ENCODE measurements at places on chromosomes 5 and 9.
A peak's percentile ranks its signal among the peaks of the same experiment; 100 is the strongest.

- peak; percentile 65 for DNase-seq
- no peaks in the 10 kb centered on the region for H3K27me3 ChIP-seq
- peak overlapping the region; percentile 50 for H3K27ac ChIP-seq
- peaks cover 33% of the 10 kb centered on the region for H3K36me3 ChIP-seq
- H3K4me3 ChIP-seq, result peak overlapping the region; percentile 50
- H3K4me1 ChIP-seq, result peaks cover 84% of the 10 kb centered on the region
These were observed 6.2 kb downstream of the NEK6 start for GRCh38 chr9:124263800-124264426.

GRCh38 chr5:170603109-170603508, 99.3 kb downstream of the KCNIP1 start:
- no peak overlapping the region for H3K4me3 ChIP-seq
- H3K27ac ChIP-seq, result no peak overlapping the region
- DNase-seq, result no peak
- H3K36me3 ChIP-seq, result no peaks in the 10 kb centered on the region
- H3K27me3 ChIP-seq, result peaks cover 53% of the 10 kb centered on the region

GRCh38 chr5:144368556-144368955, 197.9 kb downstream of the KCTD16 start:
- H3K4me1 ChIP-seq, result no peaks in the 10 kb centered on the region
- no peaks in the 10 kb centered on the region for H3K27me3 ChIP-seq
- no peak overlapping the region for H3K4me3 ChIP-seq
- H3K36me3 ChIP-seq, result no peaks in the 10 kb centered on the region
- no peak for DNase-seq

DNA sequence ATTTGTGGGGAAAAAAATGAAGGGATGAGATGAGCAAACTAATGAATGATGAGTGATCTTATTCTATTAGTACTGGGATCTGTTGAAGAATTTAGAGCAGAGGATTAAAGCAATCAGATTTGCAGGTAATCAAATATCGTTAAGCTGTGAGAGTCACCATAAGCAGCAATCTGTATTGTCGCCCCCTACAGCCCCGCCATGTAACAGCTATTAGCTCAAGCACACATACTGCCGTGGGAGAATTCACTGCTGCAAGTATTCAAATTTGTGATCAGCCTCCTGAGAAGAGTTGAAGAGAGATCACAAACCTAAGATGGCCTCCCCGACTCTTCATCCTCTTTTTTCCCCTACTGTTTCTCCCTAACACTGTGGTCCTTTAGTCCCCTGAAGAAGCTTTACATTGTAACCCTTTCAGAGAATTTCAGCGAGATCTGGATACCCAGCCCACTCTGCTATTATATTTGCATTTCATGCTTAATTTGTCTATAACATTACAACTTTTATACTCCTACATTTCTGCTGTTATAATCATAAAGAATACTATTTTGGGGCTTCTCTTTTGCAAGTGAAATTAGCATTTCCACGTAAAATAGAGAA, 28.5 kb upstream of the PHF24 start:
- no peak overlapping the region for H3K4me3 ChIP-seq
- peaks cover 11% of the 10 kb centered on the region for H3K4me1 ChIP-seq
- no peak overlapping the region for H3K27ac ChIP-seq
- no peaks in the 10 kb centered on the region for H3K27me3 ChIP-seq
- H3K36me3 ChIP-seq, result no peaks in the 10 kb centered on the region

- no peaks in the 10 kb centered on the region for H3K36me3 ChIP-seq
- H3K27ac ChIP-seq, result no peak overlapping the region
- H3K27me3 ChIP-seq, result no peaks in the 10 kb centered on the region
- H3K4me3 ChIP-seq, result no peak overlapping the region
- H3K4me1 ChIP-seq, result no peaks in the 10 kb centered on the region
These were observed 92.5 kb downstream of the SIL1 start for GRCh38 chr5:139105621-139106071.

DNA sequence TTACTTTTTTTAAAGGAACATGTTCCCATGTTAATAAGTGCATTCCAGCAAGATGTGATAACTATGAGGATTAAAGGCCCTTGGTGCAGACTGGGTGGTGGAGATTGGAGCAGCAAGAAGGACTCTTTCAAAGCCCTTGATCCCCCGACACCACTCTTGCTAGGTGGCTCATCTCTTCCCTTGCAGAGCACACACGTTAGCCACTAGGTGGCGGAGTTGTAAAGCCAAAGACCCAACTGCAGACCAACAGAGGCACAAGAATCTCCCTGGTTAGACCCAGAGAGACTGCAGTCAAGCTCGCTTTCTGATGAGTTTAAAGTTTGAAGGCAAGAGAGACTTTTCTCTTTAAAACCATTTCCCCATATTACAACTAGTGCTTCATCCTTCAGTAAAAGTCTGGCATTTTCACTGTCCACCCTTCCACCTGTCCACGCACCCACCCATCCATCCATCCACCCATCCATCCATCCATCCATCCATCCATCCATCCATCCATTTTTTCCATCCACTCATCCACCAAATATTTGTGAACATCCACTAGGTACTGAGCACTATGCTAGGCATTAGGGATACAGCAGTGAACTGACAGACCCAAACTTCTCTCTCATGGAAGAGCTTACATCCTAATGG, 226.9 kb downstream of the MSX2 start:
- H3K36me3 ChIP-seq, result no peaks in the 10 kb centered on the region
- H3K4me1 ChIP-seq, result no peaks in the 10 kb centered on the region
- H3K27ac ChIP-seq, result no peak overlapping the region
- peak; percentile 71 for DNase-seq
- no peaks in the 10 kb centered on the region for H3K27me3 ChIP-seq

DNA sequence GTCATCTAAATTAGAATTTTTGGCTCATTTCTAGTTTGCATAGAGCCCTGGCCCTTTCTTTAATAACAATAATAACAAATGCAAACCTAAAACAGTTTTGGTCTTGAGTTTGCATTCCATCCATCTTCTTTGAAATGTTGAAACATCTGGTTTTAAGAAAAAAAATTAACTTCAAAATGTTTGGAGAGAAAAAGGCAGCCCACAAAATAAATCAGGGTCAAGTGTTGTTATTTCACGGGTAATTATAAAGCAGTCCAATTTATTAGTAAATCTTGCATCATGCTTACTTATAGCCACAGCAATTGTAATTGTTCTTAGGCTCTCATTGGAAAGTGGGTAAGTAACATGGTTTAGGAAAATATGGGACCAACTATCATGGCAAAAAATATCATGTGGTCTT, 247.0 kb upstream of the MEF2C start:
- no peak overlapping the region for H3K27ac ChIP-seq
- no peaks in the 10 kb centered on the region for H3K36me3 ChIP-seq
- no peak for DNase-seq
- H3K27me3 ChIP-seq, result no peaks in the 10 kb centered on the region
- no peak overlapping the region for H3K4me3 ChIP-seq

GRCh38 chr5:73605223-73606087, 20.5 kb upstream of the ARHGEF28 start:
- no peaks in the 10 kb centered on the region for H3K36me3 ChIP-seq
- DNase-seq, result peak; percentile 76
- H3K27me3 ChIP-seq, result no peaks in the 10 kb centered on the region
- no peak overlapping the region for H3K27ac ChIP-seq
- H3K4me1 ChIP-seq, result peaks cover 26% of the 10 kb centered on the region

- no peak for DNase-seq
- H3K27me3 ChIP-seq, result no peaks in the 10 kb centered on the region
- peaks cover 28% of the 10 kb centered on the region for H3K4me1 ChIP-seq
These were observed 20.5 kb downstream of the RAPGEF1 start for GRCh38 chr9:131719262-131719908.

- H3K36me3 ChIP-seq, result no peaks in the 10 kb centered on the region
- no peak for DNase-seq
- no peaks in the 10 kb centered on the region for H3K27me3 ChIP-seq
- no peak overlapping the region for H3K4me3 ChIP-seq
These were observed 994.8 kb upstream of the WWC1 start for GRCh38 chr5:167296661-167297060.

GRCh38 chr9:98227883-98228282, 27.6 kb downstream of the TBC1D2 start:
- H3K4me1 ChIP-seq, result peaks cover 82% of the 10 kb centered on the region
- no peaks in the 10 kb centered on the region for H3K36me3 ChIP-seq
- peak; percentile 69 for DNase-seq
- H3K27me3 ChIP-seq, result no peaks in the 10 kb centered on the region

DNA sequence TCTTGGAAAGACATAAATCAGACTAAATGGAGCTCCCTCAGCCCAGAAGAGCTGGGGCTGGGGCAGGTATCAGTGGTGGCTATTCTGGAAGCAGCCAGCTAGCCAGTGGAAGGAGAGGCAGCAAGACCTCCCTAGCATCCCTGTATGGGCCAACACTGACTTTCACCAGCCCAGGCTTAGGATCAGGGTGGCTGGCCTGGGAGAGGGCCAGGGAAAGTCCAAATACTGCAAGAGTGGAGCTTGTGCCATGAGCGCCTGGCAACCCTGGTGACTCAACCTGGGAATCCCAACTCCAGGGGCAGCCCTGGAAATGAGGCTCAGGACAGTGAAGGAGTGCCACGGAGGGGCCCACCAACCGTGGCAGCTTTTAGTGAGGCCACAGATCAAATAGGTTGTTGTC, 7.6 kb upstream of the IRF1 start:
- no peak overlapping the region for H3K4me3 ChIP-seq
- no peaks in the 10 kb centered on the region for H3K36me3 ChIP-seq
- H3K4me1 ChIP-seq, result peaks cover 76% of the 10 kb centered on the region
- no peak for DNase-seq

GRCh38 chr9:124137009-124137943, 120.5 kb upstream of the NEK6 start:
- DNase-seq, result no peak
- no peaks in the 10 kb centered on the region for H3K4me1 ChIP-seq
- H3K27me3 ChIP-seq, result 0 out of 3 replicates have a peak, but pooled peaks cover 4% of the 10 kb centered on the region
- H3K4me3 ChIP-seq, result no peak overlapping the region
- H3K36me3 ChIP-seq, result no peaks in the 10 kb centered on the region

GRCh38 chr5:7348168-7348854, 47.6 kb upstream of the ADCY2 start:
- no peak overlapping the region for H3K27ac ChIP-seq
- no peak overlapping the region for H3K4me3 ChIP-seq
- H3K27me3 ChIP-seq, result no peaks in the 10 kb centered on the region

GRCh38 chr9:123990427-123990826, 21.1 kb upstream of the LHX2 start:
- no peak overlapping the region for H3K27ac ChIP-seq
- DNase-seq, result no peak
- peaks cover 2% of the 10 kb centered on the region for H3K27me3 ChIP-seq
- no peaks in the 10 kb centered on the region for H3K4me1 ChIP-seq

- H3K4me3 ChIP-seq, result no peak overlapping the region
- peaks cover 42% of the 10 kb centered on the region for H3K4me1 ChIP-seq
- DNase-seq, result no peak
- no peaks in the 10 kb centered on the region for H3K36me3 ChIP-seq
- H3K27me3 ChIP-seq, result 0 out of 2 replicates have a peak, but pooled peaks cover 3% of the 10 kb centered on the region
These were observed 12.8 kb upstream of the PHF19 start for GRCh38 chr9:120889606-120890271.

DNA sequence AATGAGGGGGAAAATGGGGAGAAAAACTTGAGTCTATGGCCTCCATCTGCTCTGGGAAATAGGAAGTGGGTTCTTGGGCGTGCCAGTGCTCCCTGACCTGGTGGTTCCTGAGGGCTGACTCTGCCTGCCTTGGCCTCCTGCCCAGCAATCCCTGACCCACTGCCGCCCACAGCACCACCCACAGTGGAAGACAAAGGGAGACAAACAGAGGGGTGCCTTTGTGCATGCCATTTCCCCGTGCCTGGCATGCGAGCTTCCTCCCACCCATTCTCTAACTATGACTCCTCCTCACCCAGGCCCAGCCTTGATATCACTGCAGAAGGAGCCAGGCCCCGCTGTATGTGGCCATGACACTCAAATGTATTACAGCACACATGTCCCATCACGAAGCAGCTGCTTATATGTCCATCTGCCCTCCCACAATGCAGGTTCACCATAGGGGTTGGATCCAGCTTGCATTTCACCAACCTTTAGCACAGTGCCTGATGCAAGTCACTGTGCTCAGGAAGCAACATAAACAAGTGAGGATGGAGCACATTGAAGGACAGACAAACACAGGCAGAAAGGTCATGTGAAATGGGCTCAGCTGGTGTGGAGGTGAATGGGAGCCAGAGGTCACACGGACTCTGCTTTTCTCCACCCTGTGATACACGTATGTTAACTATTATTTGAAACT, 84.4 kb downstream of the ADRB2 start:
- DNase-seq, result no peak
- H3K36me3 ChIP-seq, result no peaks in the 10 kb centered on the region
- no peaks in the 10 kb centered on the region for H3K27me3 ChIP-seq
- no peaks in the 10 kb centered on the region for H3K4me1 ChIP-seq
- no peak overlapping the region for H3K27ac ChIP-seq

DNA sequence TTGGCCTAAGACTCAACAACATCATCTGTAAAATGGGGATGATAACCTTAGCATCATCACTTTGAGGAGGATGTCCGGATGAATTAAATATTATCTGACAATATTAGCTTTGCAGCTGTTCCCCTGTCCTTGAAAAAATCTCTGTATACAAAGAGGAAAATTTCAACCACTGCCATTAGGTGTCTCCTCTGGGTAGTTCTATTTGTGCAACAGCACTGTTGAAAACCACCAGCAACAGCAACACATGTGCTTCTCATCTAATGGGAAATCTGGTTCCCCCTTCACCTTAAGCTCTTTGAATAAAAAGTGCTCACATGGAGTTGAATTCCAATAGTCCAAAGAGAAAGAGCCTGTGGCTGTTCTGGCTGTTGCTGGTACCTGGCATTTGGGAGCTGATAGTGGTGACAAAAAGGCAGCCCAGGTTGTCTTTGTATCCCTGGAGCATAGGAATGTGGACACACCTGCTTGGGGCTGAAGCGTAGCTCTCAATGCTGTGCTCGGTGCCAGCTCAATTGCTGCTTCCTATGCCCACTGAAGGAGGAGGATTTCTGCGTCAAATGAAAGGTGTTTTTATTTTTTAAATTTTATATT, 322.1 kb upstream of the MSX2 start:
- H3K4me1 ChIP-seq, result no peaks in the 10 kb centered on the region
- no peak overlapping the region for H3K4me3 ChIP-seq
- H3K27ac ChIP-seq, result no peak overlapping the region
- H3K36me3 ChIP-seq, result no peaks in the 10 kb centered on the region

- peaks cover 48% of the 10 kb centered on the region for H3K36me3 ChIP-seq
- no peaks in the 10 kb centered on the region for H3K27me3 ChIP-seq
- H3K27ac ChIP-seq, result no peak overlapping the region
- peaks cover 67% of the 10 kb centered on the region for H3K4me1 ChIP-seq
These were observed 10.5 kb upstream of the NDST1 start for GRCh38 chr5:150497274-150497988.

GRCh38 chr9:98168941-98169488, 23.4 kb downstream of the CORO2A start:
- H3K27me3 ChIP-seq, result no peaks in the 10 kb centered on the region
- peak; percentile 85 for DNase-seq
- H3K36me3 ChIP-seq, result no peaks in the 10 kb centered on the region
- no peak overlapping the region for H3K4me3 ChIP-seq

All from HepG2 (cell line).